Adipose tissue (tissue), 3 donors: ENCODE measurements at places on chromosomes 12 and 14. TPM values are rescaled to one million over a fixed set of nuclear protein-coding genes. Genes with fewer than 3 reads are reported as not detected.

The GUCY2C gene
- not detected for polyA plus RNA-seq

The SLC10A1 gene
- polyA plus RNA-seq = not detected

The FITM1 gene
- polyA plus RNA-seq = 0.61 TPM

The YAF2 gene
- polyA plus RNA-seq = 4.4 TPM

The FOXN4 gene
- polyA plus RNA-seq = 0.04 TPM

The RNF34 gene
- polyA plus RNA-seq = 10.7 TPM

The PLEKHG3 gene
- 23.5 TPM for polyA plus RNA-seq

The GLS2 gene
- 0.71 TPM for polyA plus RNA-seq

The KRT72 gene
- 0.13 TPM for polyA plus RNA-seq

The POTEM gene
- polyA plus RNA-seq = not detected

The CMA1 gene
- 2.1 TPM for polyA plus RNA-seq

The FLVCR2 gene
- polyA plus RNA-seq = 5.1 TPM

The PFDN5 gene
- 796 TPM for polyA plus RNA-seq

The GALNT16 gene
- polyA plus RNA-seq = 4.7 TPM
